Left renal cortex interstitium (tissue), 4 donors: ENCODE measurements at places on chromosomes 5 and 9. TPM values are rescaled to one million over a fixed set of nuclear protein-coding genes. Genes with fewer than 3 reads are reported as not detected.

PCDHA9 gene
- polyA plus RNA-seq = not detected

RCL1 gene
- 17.4 TPM for polyA plus RNA-seq

DAPK1 gene
- polyA plus RNA-seq = 58.5 TPM

LCN12 gene
- 53.5 TPM for polyA plus RNA-seq

RNF183 gene
- polyA plus RNA-seq = 6.1 TPM

HMHB1 gene
- polyA plus RNA-seq = not detected

CD14 gene
- 11.1 TPM for polyA plus RNA-seq

IDNK gene
- polyA plus RNA-seq = 11.2 TPM

FGD3 gene
- polyA plus RNA-seq = 6.9 TPM

DNA sequence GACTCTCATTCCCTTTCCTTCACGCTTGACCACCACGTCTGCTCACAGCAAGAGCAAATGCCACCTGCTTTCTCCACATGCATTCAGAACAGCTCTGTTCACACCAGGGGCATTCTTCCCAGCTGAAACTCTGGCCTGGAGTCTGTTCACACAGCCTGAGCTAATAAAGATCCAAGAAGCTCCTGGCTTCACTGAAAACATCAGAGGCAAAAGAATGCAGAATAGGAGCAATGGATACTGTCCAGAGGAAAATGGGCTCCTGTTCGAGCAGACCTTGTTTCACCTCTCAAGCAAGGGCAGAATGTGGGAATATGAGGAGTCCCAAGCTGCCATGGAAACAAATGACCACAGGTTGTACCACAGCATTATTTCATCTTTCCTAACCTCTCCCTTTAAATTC, 402.7 kb upstream of the TNC start:
- no peak for DNase-seq

- DNase-seq = no peak
Observed at GRCh38 chr9:79193001-79193400, 378.8 kb upstream of the TLE4 start.

- no peak for DNase-seq
Observed at GRCh38 chr9:120109242-120109641, 470.7 kb downstream of the CDK5RAP2 start.

GRCh38 chr9:109852556-109852955, 72.6 kb downstream of the PALM2AKAP2 start:
- DNase-seq = no peak

DNA sequence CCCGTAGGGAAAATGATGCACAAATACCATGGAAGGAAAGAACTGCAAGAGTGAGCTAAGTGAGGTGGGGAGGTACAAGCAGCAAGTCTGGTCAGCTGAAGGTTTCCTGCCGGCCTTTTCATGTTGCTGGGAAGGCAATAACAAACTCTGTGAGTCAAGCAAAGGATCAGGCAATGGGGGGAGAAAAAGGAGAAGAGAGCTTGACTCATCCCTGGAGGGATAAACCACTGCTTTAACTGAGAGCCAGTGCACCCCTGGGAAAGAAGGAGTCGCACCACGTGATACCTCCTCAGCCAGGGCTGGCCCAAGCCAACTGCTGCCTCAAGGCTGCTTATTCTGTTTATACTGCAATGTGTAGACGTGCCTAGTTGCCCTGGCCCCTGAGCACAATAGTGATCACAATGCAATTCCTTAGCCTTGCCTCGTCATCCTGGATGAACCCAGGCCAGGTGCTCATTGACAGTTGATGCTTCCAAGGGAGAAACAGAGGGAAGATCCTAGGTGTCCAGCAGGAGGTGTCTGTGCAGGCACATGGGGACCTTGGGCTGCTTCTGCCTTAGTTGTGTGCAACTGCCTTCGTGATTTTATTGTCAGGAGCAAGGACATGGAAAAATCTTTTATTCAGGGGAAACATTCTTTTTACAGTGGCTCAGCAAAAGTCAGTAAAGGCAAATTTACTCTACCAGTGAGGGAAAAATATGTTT, 203.0 kb upstream of the TUT7 start:
- DNase-seq = no peak

GRCh38 chr5:54541823-54542783, 24.5 kb downstream of the SNX18 start:
- no peak for DNase-seq

- no peak for DNase-seq
Observed at GRCh38 chr9:110599468-110599867, 19.9 kb upstream of the SVEP1 start.

DNA sequence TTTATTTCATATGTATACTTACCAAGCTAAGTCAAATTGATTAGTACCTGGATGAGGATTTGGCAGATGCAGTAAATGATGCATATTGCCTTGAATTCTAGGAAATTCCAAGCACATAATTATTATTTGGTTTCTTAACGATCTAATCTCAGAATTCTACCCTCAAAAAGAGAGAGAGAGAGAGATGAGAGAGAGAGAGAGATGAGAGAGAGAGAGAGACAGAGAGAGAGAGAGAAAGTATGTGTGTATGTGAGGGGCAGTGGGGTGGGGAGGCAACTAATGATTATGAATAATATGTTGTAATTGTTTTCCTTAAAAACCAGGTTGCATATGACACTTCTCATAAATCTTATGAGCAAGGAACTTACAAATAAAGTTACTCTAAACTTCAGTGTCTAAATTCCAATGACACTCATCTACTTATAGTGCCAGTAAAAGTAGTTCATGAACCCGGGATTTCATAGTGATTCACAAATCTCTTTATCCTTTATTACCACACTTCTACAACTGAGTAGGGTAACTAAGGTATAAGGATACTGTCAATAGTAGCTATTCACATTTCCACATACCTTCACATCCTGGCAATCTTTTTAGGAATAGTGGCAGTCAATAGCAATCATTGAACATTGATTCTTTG, 60.5 kb upstream of the EDIL3 start:
- DNase-seq = no peak

GRCh38 chr5:119655061-119655460, 25.7 kb downstream of the FAM170A start:
- no peak for DNase-seq

DNA sequence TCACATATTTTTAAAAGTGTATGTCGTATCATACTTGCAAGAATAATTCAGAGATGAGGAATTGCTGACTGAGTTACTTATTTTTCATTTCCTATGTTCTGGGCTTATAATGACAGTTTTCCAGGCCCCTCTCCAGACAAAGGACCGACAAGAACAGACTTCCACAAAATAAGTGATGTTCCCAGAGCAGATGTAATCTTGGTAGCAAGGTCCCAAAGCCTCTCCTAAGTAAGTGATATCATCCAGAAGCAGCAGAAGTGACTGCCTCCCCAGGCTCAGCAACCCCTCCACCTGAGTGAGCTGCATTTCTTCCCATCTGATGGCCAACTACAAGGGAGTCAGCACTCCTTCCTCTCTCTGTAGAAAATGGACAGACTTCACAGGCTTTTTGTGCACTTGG, 57.1 kb downstream of the SEMA6A start:
- no peak for DNase-seq

DNA sequence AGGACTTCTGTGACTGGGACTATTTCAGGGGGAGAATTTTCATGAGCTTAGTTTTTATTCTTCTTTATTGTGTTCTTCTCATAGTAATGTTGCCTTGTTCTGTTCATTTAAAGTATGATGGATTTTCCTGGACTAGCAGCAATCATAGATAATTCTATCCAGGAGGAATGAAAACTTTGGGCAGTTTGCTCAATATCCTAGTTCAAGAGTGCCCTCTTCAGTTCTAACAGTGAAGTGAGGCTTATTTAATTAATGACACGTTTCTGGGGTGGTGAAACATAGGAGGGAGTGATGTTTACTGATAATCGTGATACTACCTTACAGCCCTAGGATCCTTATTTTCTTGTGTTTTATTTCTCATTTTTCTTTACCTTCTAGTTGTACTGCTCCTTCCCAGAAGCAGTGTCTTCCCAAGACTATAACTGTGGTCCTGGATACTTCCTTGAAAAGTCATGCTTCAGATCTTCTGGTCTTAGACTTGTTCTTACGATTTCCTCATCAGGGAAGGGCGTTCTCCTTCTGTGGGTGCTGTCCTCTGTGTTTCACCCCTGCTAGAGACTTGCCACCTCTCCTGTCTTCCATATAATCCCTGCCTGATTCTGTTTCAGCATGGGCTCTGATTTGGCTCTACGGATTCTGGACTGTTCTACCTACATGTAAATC, 57.4 kb downstream of the CFAP95 start:
- DNase-seq = no peak

DNA sequence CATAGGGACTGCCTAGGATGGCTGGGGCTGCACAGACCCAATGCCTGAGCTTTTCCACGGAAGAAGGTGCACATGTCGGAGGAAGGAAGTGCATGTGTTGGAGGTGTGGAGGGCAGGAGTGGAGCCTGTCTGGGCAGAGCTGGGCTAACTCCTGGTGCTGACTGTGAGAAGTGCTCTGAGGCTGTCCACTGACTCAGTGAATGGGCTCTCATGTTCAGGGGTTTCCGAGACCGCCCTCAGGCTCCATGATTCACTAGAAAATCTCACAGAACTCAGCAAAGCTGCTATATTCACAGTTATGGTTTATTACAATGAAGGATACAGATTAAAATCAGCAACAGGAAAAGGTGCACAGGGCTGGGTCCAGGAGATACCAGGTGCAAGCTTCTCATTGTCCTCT, 37.2 kb downstream of the NTNG2 start:
- DNase-seq = no peak

GRCh38 chr5:38615042-38615441, 58.6 kb upstream of the LIFR start:
- no peak for DNase-seq

GRCh38 chr5:77492653-77493000, 511 bp upstream of the WDR41 start:
- DNase-seq = no peak

- DNase-seq = no peak
Observed at GRCh38 chr9:2087500-2088313, 72.6 kb downstream of the SMARCA2 start.

DNA sequence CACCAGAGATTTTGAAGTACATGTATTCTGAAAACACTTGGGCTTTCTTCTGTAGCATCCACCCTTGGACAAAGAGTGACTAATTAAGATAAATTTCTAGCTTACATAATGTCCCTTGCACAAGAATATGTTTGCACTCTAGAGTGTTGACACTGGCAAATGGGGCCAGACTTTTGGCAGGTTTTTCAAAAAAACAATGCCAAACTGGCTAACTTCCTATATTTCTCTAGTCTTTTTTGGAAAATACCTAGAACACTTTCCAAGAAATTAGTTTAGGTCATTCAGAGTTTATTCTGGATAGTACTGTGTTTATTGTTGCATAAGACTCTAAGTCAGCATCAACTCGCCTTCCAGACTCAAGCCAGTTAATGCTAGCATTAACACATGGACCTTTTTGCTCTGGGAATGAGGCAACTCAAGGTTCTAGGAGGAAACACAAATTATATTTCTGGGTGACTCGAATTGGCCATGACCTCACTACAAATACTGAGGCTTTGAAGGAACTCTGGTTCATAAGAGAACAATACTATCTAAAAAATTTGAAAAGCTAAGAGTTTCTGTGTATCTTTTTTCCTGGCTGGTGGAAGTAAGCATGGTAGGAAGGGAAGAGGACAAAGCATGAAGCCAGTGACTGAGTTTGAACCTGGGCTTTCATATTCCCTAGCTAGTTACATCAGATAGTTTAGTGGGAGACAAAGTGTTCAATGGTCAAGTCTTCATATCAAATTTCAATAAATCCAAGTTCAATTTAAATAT, 101.6 kb downstream of the NREP start:
- DNase-seq = no peak

- DNase-seq = no peak
Observed at GRCh38 chr9:15295761-15296405, 11.1 kb downstream of the TTC39B start.

- DNase-seq = no peak
Observed at GRCh38 chr5:119220576-119221197, 135.1 kb upstream of the TNFAIP8 start.
